Smooth muscle cell of the coronary artery (primary cell): ENCODE measurements at places on chromosomes 7 and 10. TPM values are rescaled to one million over a fixed set of nuclear protein-coding genes. Genes with fewer than 3 reads are reported as not detected.

The LEP gene
- total RNA-seq, result 0.94 TPM in 1 of 2 replicates, not detected in the other

The TMEM229A gene
- total RNA-seq, result 0.23 and 0.38 TPM in 2 replicates

The TWIST1 gene
- 31.1 and 267 TPM in 2 replicates for total RNA-seq

The ZPBP gene
- not detected in 2 replicates for total RNA-seq

The IKZF1 gene
- total RNA-seq, result not detected in 2 replicates

The HKDC1 gene
- 0.35 and 1.1 TPM in 2 replicates for total RNA-seq

The SPDYE9 gene
- not detected in 2 replicates for total RNA-seq

The UCN3 gene
- total RNA-seq, result not detected in 2 replicates

The NPC1L1 gene
- 0.12 TPM in 1 of 2 replicates, not detected in the other for total RNA-seq

The HIBADH gene
- total RNA-seq, result 50.2 and 73.6 TPM in 2 replicates

The ITIH5 gene
- 0.08 and 3.6 TPM in 2 replicates for total RNA-seq

The PKD2L1 gene
- not detected in 2 replicates for total RNA-seq

The PIP gene
- not detected in 2 replicates for total RNA-seq

The PTPRN2 gene
- 0.15 and 3.0 TPM in 2 replicates for total RNA-seq

The SPAM1 gene
- total RNA-seq, result not detected in 2 replicates

The ZSCAN21 gene
- 8.2 and 9.8 TPM in 2 replicates for total RNA-seq

The PLCE1 gene
- 1.3 and 2.3 TPM in 2 replicates for total RNA-seq

The FAM20C gene
- total RNA-seq, result 23.0 and 58.4 TPM in 2 replicates

The LBX1 gene
- total RNA-seq, result not detected in 2 replicates

The CH25H gene
- total RNA-seq, result 3.3 and 5.2 TPM in 2 replicates

The ZNF783 gene
- 9.3 and 10.8 TPM in 2 replicates for total RNA-seq

The LIPA gene
- total RNA-seq, result 35.4 and 44.1 TPM in 2 replicates

The ZNF727 gene
- total RNA-seq, result 0.15 and 0.35 TPM in 2 replicates

The POM121C gene
- 7.4 and 15.3 TPM in 2 replicates for total RNA-seq

The KLF14 gene
- total RNA-seq, result not detected in 2 replicates

The IL15RA gene
- 5.5 and 8.0 TPM in 2 replicates for total RNA-seq

The HGF gene
- 15.4 and 19.5 TPM in 2 replicates for total RNA-seq

The OR2A42 gene
- total RNA-seq, result under 0.01 TPM in 1 of 2 replicates, not detected in the other

The ATG9B gene
- total RNA-seq, result 0.23 TPM in 1 of 2 replicates, not detected in the other

The PAX4 gene
- total RNA-seq, result not detected in 2 replicates

The UCMA gene
- not detected in 2 replicates for total RNA-seq

The PNLIPRP3 gene
- total RNA-seq, result not detected in 2 replicates

The IDI2 gene
- total RNA-seq, result not detected in 2 replicates

The CHRM2 gene
- total RNA-seq, result not detected in 2 replicates

The HTR5A gene
- not detected in 2 replicates for total RNA-seq

The FAM25A gene
- total RNA-seq, result not detected in 2 replicates

The CCDC172 gene
- not detected in 2 replicates for total RNA-seq

The FXYD4 gene
- total RNA-seq, result not detected in 2 replicates

The CRTAC1 gene
- 0.08 and 0.12 TPM in 2 replicates for total RNA-seq

The NUTM2A gene
- total RNA-seq, result 0.12 and 0.15 TPM in 2 replicates

The OR2A5 gene
- not detected in 2 replicates for total RNA-seq

The PON3 gene
- not detected in 2 replicates for total RNA-seq

The GIMAP8 gene
- under 0.01 and 0.12 TPM in 2 replicates for total RNA-seq

The GHRHR gene
- total RNA-seq, result not detected in 2 replicates

The MAGI2 gene
- total RNA-seq, result 2.4 and 5.1 TPM in 2 replicates

The WASL gene
- 4.1 and 6.5 TPM in 2 replicates for total RNA-seq

The ASB10 gene
- total RNA-seq, result not detected in 2 replicates

The BAMBI gene
- 13.1 and 19.4 TPM in 2 replicates for total RNA-seq

The IGFBP1 gene
- not detected in 2 replicates for total RNA-seq

The STRIP2 gene
- total RNA-seq, result 1.5 and 7.8 TPM in 2 replicates

The C10orf143 gene
- 0.68 and 0.82 TPM in 2 replicates for total RNA-seq

The ZNF425 gene
- total RNA-seq, result 3.6 and 4.2 TPM in 2 replicates

The HOXA1 gene
- not detected in 2 replicates for total RNA-seq

The CCDC146 gene
- 0.75 and 3.0 TPM in 2 replicates for total RNA-seq

The ZNF33A gene
- 6.9 and 9.8 TPM in 2 replicates for total RNA-seq

The SFTPA2 gene
- total RNA-seq, result not detected in 2 replicates
